CD8-positive, alpha-beta memory T cell (primary cell): ENCODE measurements at places on chromosomes 6 and 20. TPM values are rescaled to one million over a fixed set of nuclear protein-coding genes. Genes with fewer than 3 reads are reported as not detected.

- no peak for DNase-seq
- H3K27ac ChIP-seq, result no peak overlapping the region
- H3K27me3 ChIP-seq, result no peaks in the 10 kb centered on the region
- H3K4me1 ChIP-seq, result peaks cover 5% of the 10 kb centered on the region
- H3K4me3 ChIP-seq, result no peak overlapping the region
- H3K36me3 ChIP-seq, result peaks cover 18% of the 10 kb centered on the region
Measured at GRCh38 chr20:45427236-45428149, 11.6 kb downstream of the PIGT start.

- H3K27ac ChIP-seq, result peak overlapping the region; percentile 95
- no peak for DNase-seq
- H3K4me1 ChIP-seq, result peaks cover 29% of the 10 kb centered on the region
- H3K4me3 ChIP-seq, result peak overlapping the region; percentile 16
- H3K36me3 ChIP-seq, result no peaks in the 10 kb centered on the region
- no peaks in the 10 kb centered on the region for H3K27me3 ChIP-seq
Measured at GRCh38 chr6:125957845-125958244, 1.3 kb downstream of the HINT3 start.

GRCh38 chr6:9921366-9921765, 493.5 kb downstream of the TFAP2A start:
- DNase-seq, result no peak
- H3K36me3 ChIP-seq, result no peaks in the 10 kb centered on the region
- no peaks in the 10 kb centered on the region for H3K27me3 ChIP-seq
- no peaks in the 10 kb centered on the region for H3K4me1 ChIP-seq

The ADGRG6 gene
- total RNA-seq, result 0.97 TPM

The DEFB132 gene
- not detected for total RNA-seq
